ENCODE measurements at places on chromosomes 2 and 18.

DNA sequence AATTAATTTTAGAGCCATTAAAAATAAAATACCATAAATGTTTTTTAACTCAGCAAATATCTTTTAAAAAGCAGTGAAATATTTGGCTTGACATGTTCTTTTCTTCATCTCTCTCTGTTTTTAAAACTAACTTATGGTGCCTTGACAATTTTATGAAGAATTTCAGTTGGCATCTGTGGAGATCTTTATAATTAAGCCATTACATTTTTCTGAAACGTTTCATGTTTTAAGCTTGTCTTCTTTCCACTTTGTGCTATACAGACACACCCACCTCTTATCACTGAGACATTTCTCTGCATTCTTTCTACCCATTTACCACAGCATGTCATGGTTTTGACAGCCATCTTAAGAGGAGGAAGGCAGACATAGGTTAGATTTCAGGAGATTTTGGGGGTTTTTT, 915.1 kb upstream of the FSHR start:
- DNase-seq: no peak

DNA sequence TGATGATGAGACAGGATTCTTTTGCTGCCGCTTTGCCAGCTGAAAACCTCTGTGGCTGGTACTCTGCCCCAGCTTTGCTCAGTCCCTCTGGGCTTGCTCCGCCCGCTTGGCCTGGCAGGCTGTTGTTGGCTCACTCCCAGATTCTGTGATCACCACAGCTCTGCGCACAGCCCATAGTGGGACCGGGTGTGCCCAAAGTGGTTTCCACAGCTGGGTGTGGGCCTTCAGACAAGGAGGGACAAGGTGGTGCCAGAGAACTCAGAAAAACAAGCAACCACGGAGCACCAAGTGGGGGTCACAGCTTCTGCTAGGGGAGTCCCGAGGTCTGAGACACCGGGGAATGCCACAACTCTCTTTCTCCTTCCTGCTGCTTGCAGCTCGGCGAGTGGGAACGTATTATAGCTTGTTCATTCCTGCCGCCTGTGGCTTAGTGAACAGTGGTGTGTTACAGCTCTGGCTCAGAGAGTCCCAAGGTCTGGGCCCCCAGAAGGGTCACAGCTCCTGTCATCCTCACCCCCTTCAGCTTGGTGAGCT, 9.2 kb upstream of the KYNU start:
- DNase-seq: peak; percentile 86

DNA sequence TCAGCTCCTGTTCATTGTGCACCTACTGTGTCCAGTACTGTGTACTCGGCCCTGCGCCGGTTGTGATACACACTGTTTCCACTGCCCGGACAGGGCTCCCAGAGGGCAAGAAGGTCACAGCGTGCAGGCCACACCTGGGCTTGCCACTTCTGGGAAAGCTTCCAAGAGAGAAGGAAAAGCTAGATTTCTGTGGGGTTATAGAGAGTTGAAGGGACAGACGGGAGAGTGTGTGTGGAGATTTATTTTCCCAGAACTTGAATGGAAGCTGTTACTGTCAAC, 3.8 kb upstream of the CNDP1 start:
- DNase-seq: no peak

DNA sequence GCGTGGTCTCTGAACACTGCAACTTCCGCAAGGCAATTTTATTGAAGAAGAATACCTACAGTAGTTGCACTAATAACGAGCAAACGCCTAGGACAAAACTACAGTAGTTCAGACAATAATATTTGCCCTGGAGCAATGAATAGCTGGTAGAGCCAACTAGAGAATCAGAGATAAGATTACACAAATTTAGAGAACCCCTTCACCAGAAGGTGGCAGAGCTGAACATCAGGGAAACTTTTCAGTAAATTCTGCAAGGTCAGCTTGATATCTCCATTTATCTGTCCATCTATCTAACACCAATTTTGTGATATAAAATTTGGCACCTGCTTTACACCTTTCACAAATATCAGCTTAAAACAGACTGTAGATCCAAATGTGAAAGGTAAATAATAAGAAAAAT, 43.8 kb downstream of the CDH19 start:
- no peak for DNase-seq

- DNase-seq: no peak
Measured at GRCh38 chr2:109238580-109238979, 109.6 kb downstream of the SH3RF3 start.

- no peak for DNase-seq
Measured at GRCh38 chr18:2635586-2635985, 19.9 kb upstream of the SMCHD1 start.

DNA sequence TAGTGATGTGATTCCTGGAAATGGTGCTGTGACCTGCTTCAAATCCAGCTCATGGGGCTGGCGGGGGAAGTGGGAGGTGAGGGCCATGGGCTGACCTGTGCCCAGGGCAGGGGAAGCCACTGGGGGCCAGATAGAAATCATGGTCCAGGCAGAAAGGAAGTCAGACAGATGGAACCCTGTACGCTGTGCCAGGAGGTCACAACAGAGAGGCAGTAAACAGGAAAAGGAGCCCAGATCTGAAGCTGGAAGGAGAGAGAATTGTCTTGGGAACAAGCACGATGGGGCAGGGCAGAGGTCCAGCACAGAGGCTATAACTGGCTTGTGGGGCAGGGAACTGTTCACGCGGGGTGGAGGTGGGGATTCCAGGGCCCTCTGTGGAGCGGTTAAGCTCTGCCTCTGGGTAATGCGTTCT, 76.0 kb downstream of the RNF144A start:
- no peak for DNase-seq

- no peak for DNase-seq
Measured at GRCh38 chr2:142031656-142032055, 99.2 kb downstream of the LRP1B start.

- no peak for DNase-seq
Measured at GRCh38 chr18:47370052-47370451, 118.6 kb upstream of the SKOR2 start.

DNA sequence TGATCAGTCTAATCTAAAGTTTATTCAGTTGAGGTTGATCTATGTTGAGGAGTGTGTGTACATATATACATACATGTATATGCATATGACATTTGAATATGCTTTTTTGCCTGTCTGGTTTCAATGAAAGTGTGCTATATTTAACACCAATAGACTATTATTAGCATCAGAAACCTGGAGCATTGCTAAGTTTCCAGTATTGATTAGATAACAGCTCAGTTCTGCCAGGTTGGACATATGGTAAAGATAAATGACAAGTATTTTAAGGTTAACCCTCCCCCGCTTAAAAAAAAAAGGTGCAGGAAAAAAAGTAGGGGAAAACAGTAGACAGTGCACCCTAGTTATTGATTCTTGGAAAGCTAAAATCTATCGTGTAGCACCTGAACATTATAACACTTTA, 19.4 kb downstream of the CREB1 start:
- no peak for DNase-seq

- DNase-seq: no peak
Measured at GRCh38 chr2:101012706-101013181, 10.7 kb downstream of the RPL31 start.

DNA sequence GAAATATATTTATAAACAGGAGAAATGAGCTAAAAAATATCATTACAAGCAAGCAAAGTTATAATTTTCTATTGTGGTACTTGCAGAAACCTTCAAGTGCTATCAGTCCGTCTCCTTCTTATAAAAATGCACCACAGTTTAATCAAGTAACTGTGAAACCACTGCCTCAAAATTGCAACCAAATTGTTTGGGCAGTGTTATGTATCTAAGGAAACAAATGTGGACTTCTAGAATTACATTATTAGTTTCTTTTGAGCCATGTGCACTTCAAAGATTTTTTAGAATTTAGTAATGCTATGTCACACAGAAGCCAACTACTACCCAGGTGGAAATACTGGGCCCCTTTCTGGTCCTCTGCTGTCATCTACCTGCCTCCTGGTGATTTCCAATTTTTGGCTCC, 495.6 kb downstream of the NYAP2 start:
- no peak for DNase-seq

DNA sequence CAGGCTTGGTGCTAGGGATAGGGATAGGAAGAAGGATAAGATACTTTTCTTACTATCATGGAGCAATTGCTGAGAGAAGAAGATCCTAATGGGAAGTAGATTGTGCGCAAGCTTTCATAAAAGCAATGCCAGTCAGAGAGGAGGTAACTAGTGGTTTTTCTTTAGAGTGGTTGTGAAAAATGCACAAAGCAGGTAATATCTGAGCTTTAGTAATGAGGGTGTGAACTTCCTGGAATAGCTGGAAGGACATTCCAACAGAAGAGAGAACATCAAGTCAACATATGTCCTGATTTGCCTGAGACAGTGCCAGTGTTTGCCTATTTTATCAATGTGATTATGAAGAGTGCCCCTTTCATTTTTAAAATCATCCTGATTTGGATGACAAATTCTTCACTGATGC, 34.1 kb downstream of the CCBE1 start:
- DNase-seq: no peak

DNA sequence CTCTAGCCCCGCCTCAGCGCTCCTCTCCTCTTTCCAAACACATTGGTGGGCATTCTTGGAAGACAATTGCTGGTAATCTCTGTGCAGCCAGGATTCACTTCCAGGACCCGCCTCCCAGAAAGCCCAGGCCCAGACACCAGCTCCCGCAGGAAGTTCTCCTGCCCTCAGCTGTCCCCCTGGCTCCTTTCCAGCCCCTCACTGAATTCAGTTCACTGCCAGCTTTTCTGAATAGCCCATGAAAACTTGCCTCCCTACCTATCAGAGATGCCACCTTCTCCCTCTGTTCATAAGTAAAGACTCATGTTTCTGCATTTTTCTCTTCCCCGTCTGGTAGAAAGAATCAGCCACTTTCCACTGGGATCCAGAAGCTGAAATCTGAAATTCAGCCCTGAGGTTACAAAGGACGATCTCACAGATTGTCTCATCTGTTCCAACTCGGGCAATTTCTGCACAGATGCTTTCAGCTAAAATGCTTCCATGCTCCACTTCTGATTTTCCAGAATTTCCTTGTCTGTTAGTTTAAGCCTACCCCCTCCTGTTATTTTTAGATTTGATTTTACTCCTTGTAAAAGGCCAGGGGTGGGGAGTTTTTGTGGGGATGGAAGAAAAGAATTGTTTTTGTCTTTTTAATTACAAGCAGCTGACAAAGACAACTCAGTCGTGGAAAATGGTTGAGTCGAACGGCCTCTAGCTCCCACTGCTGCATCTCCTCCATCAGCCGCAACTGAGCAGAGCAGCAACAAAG, 98.1 kb downstream of the SP3 start:
- peak; percentile 8 for DNase-seq

DNA sequence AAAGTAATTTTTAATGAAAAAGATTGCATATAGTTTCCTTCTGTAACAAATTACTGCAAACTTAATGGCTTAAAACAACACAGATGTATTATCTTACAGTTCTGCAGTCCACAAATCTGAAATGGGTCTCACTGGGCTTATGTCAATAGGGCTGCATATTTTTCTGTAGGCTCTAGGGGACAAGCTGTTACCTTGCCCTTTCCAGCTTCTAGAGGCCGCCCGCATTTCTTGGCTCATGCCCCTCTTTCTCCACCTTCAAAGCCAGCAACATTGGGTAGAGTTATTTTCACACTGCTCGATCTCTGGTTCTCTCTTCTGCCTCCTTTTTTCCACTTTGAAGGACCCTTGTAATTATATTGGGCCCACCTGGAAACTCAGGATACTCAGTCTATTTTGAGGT, 16.7 kb downstream of the COPS8 start:
- no peak for DNase-seq

DNA sequence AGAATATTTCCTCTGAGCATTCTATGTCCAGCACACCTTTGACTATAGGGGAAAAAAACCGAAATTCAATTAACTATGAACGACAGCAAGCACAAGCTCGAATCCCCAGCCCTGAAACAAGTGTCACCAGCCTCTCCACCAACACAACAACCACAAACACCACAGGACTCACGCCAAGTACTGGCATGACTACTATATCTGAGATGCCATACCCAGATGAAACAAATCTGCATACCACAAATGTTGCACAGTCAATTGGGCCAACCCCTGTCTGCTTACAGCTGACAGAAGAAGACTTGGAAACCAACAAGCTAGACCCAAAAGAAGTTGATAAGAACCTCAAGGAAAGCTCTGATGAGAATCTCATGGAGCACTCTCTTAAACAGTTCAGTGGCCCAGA, 79.4 kb upstream of the FAM117B start:
- DNase-seq: no peak

- DNase-seq: peak; percentile 5
Measured at GRCh38 chr2:33320573-33320972, 155.9 kb upstream of the RASGRP3 start.

Measured in MG63 (cell line).